ENCODE measurements at places on chromosomes 6 and 20.

DNA sequence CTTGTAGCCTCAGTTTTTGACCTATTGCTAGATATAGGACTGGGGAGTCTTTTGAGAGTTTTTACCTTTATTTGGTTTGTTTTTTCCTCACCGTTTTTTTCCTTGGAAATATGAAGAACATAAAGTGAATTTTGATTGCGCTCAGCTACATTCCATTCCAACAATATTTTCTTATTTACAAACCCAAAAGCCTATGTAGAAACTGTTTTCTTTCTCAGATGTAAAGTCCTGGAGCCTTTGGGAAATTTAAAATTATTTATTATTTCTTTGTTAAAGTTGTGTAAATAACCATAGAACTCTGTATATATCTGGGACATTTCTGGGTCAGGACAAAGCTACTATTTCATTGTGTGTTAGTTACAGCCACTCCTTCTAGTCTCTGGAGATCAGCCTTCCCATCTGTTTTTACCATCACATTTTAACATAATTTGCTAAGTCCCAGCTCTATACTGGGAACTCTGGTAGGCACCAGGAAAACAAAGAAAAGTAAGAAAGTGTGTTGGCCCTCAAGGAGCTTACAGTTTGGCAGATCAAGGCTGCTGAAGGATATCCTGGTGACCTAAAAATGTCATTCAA lies 68.8 kb downstream of the JAG1 start:
- DNase-seq, result peak; percentile 38

DNA sequence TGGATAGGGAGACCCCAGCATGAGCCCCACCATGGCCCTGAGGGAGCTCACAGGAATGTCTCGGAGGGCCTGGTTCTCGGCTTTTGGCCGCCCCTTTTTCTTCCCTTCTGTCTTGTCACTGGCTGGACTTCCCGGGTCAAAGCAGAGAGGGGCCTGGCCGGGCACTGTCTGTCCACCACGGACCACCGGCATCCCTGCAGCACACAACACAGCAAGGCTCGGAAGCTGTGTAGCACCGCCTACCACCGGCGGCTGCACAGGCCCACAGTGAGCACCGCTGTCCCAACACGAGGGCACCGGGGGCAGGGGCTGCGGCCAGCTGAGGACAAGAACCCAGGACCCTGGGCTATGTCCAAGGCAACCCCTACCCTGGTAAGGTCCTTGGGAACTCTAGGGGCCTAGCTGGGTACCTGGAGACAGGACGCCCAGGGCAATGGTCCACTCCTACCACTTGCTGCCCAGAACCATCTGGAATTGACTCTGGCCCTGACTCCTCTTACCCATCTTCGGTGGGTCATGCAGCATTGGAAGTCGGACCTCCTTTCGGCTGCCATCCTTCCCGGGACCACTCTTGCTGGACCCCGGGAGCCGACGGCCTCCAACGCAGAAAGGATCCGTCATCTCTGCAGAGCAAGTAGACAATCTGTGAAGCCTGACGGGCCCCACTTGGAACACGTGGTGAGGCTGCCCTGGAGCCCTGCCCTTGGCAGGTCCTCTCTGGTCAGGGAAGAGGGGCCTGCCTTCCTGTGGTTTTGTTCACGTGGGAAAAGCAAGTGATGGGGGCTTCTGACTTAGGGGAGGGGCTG lies 2.2 kb downstream of the ZNF512B start:
- DNase-seq, result no peak

DNA sequence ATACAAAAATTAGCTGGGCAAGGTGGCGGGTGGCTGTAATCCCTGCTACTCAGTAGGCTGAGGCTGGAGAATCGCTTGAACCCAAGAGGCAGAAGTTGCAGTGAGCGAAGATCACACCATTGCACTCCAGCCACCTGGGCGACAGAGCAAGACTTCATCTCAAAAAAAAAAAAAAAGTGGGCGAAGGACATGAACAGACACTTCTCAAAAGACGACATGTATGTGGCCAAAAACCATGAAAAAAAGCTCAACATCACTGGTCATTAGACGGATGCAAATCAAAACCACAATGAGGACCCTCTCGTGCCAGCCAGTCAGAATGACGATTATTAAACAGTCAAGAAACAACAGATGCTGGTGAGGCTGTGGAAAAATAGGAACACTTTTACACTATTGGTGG lies 344.9 kb upstream of the JARID2 start:
- no peak for DNase-seq

GRCh38 chr6:170172825-170173256 lies 118.0 kb downstream of the DLL1 start:
- DNase-seq, result no peak

DNA sequence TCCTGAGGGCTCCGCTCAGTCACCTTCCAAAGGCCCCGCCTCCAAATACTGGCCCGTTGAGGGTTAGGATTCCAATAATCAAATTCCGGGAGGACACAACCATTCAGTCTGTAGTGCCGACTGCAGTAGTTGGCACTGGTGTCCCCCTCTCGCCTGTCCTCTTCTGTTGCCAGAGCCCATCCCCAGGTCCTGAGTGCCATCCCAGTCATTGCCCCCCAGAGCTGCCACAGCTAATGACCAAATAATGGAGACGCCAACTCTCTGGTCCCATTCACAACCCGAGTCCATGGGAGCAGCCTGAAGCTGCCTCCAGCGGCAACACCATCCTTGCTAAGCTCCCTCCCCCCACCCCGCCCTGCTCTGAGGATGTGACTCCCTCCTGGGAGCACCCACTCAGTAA lies 115.9 kb downstream of the JPH2 start:
- DNase-seq, result no peak

- no peak for DNase-seq
Observed at GRCh38 chr20:46549188-46549972, 1.1 kb downstream of the OCSTAMP start.

- DNase-seq, result no peak
Observed at GRCh38 chr20:38805502-38805957, at the start of gene PPP1R16B. Gene PPP1R16B, plus strand, starts transcription at chr20:38805697. Its CDS starts 30,229 bp downstream, at chr20:38835926.

DNA sequence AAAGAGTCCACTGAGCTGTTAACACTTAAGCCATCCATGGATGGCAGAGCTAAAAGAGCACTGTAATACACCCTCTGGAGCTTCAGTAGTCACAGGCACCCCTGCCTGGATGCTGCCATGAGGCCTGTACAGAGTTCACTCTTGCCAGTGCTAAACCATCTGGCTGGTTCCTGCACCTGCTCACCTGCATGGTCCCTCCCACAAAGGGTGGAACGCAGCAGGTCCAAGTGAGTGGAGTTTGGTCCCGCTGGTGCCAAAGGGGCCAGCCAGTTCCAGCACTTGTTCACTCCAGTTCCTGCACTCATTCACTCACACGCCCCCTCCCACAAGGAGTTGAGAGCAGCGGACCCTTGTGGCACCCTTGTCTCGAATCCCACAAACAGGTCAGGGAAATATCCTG lies 503.5 kb downstream of the HACE1 start:
- DNase-seq, result no peak

DNA sequence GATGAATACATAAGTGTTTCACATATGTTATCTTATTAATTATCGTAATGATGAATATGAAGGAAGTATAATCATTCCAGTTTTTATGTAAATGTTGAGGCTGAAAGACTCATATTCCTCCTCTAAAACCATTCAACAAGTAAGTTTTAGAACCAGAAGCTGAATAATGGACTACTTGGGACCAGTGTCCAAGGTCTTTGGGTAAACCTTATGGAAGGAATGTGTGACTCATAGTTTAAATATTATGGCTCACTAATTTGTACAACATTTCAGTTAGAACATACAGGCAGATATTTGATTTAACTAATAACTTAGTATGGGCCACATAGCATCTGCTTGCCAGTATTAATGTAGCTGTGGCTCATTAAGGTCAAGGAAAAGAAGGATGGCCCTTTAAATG lies 209.6 kb downstream of the TFAP2B start:
- peak; percentile 8 for DNase-seq

DNA sequence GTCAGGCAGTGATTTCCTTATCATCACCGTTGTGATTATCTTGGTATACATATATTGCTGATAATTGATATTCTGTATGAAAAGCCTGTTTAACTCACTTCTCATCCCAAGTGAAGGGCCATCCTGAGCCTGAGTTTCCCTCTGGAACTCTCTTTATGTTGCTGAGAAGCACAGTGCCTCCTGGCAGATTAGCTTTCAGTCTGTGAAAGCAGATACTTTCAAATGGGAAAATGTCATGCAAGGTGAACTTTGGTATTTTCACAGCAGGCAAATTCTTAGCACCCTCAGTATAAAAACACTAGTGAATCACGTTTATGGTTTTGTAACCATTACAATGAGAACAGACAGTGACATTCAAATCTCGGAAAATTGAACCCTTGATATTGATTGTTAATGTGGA lies 151.6 kb downstream of the PRIM2 start:
- DNase-seq, result no peak

- DNase-seq, result no peak
Observed at GRCh38 chr6:129874837-129875236, 13.7 kb upstream of the TMEM244 start.

- DNase-seq, result peak; percentile 59
Observed at GRCh38 chr20:58550275-58551059, 35.3 kb upstream of the APCDD1L start.
